ENCODE measurements at places on chromosomes 6 and 20.

DNA sequence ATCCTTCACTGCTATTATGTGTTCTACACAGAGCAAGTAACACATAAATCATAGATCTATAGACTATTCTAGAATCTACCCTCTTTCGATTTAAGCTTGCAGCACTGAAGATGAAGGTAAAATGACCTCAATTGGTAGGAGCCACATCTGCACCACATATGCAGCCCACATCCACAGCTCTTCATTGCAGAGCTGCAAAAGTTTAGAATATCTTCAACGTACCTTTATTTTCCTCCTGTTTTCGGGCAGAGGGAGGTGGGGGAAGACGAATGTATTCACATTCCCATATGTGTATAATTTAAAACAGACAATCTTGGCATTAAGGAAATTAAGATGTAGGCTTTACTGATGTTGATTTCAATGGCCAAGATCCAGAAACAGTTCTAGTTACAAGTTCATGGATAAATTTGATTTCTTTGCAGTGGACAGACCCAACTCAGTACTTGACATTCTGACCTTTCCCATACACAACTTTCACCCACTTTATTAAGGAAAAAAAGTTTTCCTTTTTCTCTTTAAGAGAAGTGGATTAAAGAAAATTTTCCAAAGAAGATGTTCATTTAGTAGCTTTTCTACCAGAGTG lies 14.0 kb downstream of the EPB41L2 start:
- DNase-seq = no peak

DNA sequence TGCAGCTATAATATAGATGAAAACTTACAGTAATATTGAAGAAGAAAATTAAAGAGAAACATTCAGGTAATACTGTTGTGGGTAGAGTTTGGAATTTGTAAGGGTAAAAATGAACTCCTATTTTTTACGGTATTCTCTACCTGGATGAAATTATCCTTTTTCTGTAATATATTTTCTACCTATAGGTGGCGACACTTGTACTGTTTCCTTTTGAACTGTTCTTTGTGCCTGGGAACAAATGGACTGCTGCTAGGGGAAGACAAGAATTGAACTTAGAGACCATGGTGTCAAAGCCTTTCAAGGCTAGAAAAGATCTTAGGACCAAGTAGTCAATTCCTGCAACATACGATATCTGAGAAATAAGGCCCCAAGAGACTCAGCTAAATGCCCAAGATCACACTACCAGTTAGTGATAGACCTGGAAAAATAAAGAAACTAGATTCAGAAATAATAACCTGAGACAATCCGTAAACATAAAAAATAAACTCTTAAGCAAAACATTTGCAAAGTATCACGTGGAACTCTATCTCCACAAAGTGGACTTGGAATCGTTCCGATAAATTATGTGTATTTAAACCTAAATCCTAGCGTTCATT lies 383.8 kb downstream of the TFAP2A start:
- no peak for DNase-seq

- no peak for DNase-seq
These were observed 87.2 kb upstream of the RIN2 start for GRCh38 chr20:19670829-19671228.

- no peak for DNase-seq
These were observed 261.2 kb upstream of the MARCKS start for GRCh38 chr6:113595911-113596376.

DNA sequence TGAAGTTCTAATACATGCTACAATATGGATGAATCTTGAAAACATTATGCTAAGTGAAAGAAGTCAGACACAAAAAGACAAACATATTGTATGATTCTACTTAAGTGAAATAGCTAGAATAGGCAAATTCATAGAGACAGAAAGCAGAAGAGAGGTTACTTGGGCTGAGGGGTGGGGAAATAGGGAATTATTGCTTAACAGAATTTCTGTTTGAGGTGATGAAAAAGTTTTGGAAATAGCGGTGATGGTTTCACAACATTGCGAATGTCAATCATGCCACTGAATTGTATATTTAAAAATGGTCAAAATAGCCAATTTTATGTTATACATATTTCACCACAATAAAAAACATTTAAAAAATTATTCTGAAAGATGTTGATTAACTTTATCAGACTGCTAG lies 6.1 kb downstream of the SLC26A8 start:
- DNase-seq = no peak

DNA sequence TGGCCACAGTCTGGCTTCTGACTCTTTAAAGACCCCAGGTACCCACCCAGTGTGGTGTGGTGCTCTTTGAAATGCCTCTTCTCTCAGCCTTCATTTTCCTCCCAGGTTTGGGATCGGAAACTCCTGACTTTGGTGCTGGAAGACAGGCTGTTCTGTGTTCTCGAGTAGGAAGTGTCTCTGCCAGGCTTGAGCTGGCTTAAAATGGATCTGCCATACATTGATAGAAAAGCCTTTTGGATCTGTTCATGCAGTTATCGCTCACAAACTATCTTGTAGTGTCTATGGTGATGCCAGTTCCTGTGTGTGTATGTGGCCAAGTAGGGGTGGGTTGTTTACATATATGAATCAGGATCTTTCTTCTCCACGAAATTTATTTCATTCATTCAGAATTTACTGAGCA lies 307.3 kb upstream of the CHD6 start:
- no peak for DNase-seq

GRCh38 chr20:32586291-32586690 lies 1.2 kb upstream of the NOL4L start:
- DNase-seq = no peak

GRCh38 chr20:50003253-50003656 lies 20.5 kb downstream of the SNAI1 start:
- DNase-seq = no peak
